ENCODE measurements at places on chromosomes 7 and 10. TPM values are rescaled to one million over a fixed set of nuclear protein-coding genes. Genes with fewer than 3 reads are reported as not detected.
A peak's percentile ranks its signal among the peaks of the same experiment; 100 is the strongest.

- no peak for DNase-seq
Observed at GRCh38 chr10:1687190-1687589, 50.1 kb downstream of the ADARB2 start.

FUOM gene
- 4.0 TPM for polyA plus RNA-seq

GRCh38 chr7:27096768-27097514 lies 1.1 kb upstream of the HOXA1 start:
- peak; percentile 69 for DNase-seq

ZPBP gene
- not detected for polyA plus RNA-seq

DNA sequence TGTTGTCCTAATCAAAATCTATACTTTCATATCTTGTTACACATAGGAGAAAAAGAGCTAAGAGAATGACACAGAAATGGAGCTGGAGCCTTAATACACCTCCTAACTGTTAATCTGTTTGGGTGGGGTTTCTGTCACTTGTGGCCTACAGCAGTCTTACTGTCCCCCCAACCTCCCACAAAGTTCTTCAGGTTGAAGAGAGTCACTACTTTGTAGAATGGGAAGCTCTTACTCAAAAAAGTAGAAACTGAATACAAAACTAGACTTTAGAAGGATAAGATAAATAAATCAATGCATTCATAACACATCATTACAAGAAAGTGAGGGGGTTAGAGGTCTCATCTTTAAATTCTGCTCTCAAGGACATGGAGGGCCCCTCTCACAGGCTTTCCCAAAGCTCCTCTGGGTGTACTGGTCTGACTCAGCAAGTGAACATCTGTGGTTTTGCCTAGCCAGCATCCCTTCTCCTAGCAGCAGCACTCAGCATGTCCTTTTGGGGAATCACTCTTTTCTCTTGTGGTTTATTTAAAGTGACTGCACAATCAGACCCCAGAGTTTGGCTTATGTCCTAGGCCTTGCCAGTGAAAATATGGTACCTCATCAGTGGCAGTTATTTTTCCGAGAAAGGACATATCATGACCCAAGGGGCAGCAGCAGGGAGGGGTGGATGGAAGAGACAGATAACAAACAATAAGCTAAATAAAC lies 2.0 kb upstream of the BLVRA start:
- DNase-seq, result no peak

PTPN12 gene
- 41.3 TPM for polyA plus RNA-seq

DNA sequence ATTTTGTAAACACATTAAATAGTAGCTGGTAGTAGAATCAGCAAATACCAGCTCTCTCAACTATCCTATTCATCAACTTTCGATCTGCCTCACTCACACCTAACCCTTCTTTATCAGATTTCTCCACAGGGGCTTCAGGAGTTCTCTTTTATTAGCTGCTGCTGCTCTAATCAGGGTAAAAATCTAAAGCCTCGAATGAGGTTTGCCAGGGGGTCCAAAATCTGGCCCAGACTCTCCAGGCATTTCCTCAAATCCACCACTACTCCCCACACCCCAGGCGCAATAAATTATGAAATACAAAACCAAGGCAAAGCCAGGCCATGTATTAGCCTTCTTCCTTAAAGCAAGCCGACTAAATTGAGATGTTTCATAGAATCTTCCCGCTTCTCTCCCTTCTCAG lies 2.3 kb downstream of the RNF216 start:
- DNase-seq, result no peak

STEAP1 gene
- 1.6 TPM for polyA plus RNA-seq

KCNIP2 gene
- polyA plus RNA-seq, result 3.8 TPM

GRCh38 chr7:91239171-91239604 lies 25.0 kb upstream of the FZD1 start:
- peak; percentile 68 for DNase-seq

- DNase-seq, result no peak
Observed at GRCh38 chr10:93456480-93456879, 25.7 kb downstream of the MYOF start.

VENTX gene
- polyA plus RNA-seq, result 0.20 TPM

- no peak for DNase-seq
Observed at GRCh38 chr7:20796500-20796899, 9.8 kb upstream of the SP8 start.

- DNase-seq, result no peak
Observed at GRCh38 chr7:144118341-144118740, 4.6 kb upstream of the OR2A14 start.

ZNF488 gene
- 4.9 TPM for polyA plus RNA-seq

DNA sequence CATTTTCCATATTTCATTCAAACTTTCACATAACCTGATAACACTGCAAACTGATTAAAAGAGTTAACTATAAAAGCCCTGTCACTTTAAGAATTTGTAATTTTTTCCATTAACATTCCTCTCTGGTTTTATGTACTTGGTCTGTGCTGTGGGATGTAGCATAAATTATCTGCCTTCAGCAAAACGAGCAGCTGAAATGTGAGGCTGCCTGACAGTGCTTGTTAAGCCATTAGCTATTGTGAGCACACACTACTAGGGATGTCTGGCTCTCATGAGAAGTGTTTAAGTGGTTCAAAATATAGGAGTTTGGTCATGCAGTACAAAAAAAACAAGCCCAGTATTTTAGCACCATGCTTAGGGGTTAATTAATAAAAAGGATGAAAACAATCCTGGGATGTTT lies 63.0 kb downstream of the HOXA1 start:
- DNase-seq, result no peak

HERPUD2 gene
- not detected for polyA plus RNA-seq

DNA sequence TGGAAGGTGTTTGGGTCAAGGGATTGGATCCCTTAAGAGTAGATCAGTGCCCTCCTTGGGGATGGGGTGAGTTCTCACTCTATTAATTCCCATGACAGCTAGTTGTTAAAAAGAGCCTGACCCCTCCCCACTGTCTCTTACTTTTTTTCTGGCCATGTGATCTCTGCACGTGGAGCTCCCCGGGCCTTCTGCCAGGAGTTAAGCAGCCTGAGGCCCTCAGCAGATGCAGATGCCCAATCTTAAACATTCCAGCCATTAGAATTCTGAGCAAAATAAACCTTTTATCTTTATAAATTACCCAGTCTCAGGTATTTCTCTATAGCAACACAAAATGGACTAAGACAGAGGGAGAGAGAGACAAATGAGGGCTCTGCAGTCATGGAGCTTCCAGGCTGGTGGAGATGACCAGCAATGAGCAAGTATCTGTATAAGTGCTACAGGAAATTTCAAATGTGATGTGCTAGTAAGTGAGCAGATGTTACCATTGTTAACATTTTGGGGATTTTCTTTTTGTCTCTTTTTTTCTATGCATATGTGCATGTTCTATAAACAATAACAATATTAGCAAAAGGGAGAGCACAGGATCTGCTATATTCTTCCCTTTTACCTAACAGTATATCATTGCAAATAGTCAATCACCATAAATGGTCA lies 26.7 kb downstream of the PLPP4 start:
- DNase-seq, result no peak

CXCL12 gene
- polyA plus RNA-seq, result 248 TPM

DNA sequence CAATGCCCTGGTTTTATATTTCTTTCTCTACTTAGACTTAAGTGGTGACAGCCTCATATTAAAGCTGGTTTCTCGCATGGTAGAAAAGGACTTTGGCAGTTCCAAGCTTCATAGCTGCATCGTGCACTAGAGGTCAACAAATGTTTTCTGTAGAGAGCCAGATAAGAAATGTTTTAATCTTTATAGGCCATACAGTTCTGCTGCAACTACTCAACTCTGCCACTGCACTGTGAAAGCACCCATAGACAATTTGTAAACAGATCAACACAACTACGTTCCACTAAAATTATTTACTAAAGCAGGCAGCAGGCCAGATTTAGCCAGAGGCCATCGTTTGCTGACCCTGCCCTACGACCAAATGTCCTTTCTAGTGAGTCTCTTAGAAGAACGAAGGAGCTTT lies 36.7 kb downstream of the CSGALNACT2 start:
- DNase-seq, result no peak

CHST15 gene
- 22.7 TPM for polyA plus RNA-seq

Data from muscle of arm (tissue), 14 donors.